Pulmonary artery endothelial cell (primary cell): ENCODE measurements at places on chromosomes 5 and 9. TPM values are rescaled to one million over a fixed set of nuclear protein-coding genes. Genes with fewer than 3 reads are reported as not detected.
A peak's percentile ranks its signal among the peaks of the same experiment; 100 is the strongest.

Gene PFN3
- total RNA-seq = not detected in 2 replicates

Gene PCDHGA7
- 0.59 and 0.95 TPM in 2 replicates for total RNA-seq

DNA sequence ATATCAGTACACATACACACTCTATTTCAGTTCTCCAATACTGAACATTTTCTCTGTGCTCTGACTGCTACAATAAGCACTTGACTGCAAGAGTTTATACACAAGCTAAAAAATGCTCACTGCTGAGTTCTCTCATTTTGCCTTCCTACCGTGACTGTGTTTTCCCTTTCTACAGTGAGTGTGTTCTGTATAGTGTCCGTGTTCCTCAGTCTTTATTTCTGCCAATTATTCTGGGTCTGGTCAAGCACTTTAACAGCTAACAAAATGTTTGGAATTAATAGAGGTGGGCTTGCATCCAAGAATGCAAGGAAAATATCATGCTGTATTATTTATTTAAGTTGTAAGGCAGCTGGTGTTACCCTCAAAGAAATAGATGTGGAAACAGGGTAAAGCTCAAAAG is 217.0 kb upstream of the NREP start:
- no peak for DNase-seq

Gene SARDH
- 0.20 and 0.35 TPM in 2 replicates for total RNA-seq

Gene PAEP
- total RNA-seq = not detected in 2 replicates

GRCh38 chr9:3827175-3827574 is 301.4 kb upstream of the RFX3 start:
- no peak for DNase-seq

GRCh38 chr9:4297786-4298254 is 2.0 kb downstream of the GLIS3 start:
- no peak for DNase-seq

Gene MOB3B
- 0.07 TPM in 2 replicates for total RNA-seq

Gene GDNF
- not detected in 2 replicates for total RNA-seq

Gene TEK
- total RNA-seq = 98.9 and 100 TPM in 2 replicates

- peak; percentile 13 for DNase-seq
These were observed 160.1 kb downstream of the GHR start for GRCh38 chr5:42583322-42583721.

- no peak for DNase-seq
These were observed 1595.9 kb upstream of the NUDT12 start for GRCh38 chr5:105158526-105158925.

GRCh38 chr5:132098151-132098594 is 24.6 kb downstream of the CSF2 start:
- DNase-seq = no peak

GRCh38 chr5:151601391-151601790 is 10.3 kb upstream of the FAT2 start:
- DNase-seq = no peak

- DNase-seq = no peak
These were observed 78.5 kb downstream of the FOXD1 start for GRCh38 chr5:73370095-73370494.

GRCh38 chr5:54845567-54845941 is 139.8 kb downstream of the ESM1 start:
- no peak for DNase-seq

GRCh38 chr9:21002040-21002439 is 29.4 kb downstream of the HACD4 start:
- DNase-seq = no peak

DNA sequence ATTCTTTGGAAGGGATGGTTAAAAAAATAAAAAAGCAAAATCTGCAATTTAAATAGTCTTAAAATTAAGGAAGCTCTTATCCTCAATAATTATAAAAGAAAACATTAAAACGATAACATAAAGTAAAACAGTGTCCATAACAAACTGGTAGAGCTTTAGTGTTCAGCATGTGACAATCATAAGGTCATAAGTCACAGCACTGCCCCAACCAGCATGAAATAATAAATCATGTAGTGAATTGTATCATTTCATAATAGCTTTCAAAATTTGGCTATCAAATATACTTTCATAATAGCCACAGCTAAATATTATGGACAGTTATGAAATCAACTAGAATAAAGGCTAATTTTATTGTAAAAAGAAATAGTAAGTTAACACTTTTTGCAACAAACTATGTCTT is 10.0 kb downstream of the NR3C1 start:
- no peak for DNase-seq

- DNase-seq = no peak
These were observed 27.2 kb downstream of the CMYA5 start for GRCh38 chr5:79716839-79717238.

DNA sequence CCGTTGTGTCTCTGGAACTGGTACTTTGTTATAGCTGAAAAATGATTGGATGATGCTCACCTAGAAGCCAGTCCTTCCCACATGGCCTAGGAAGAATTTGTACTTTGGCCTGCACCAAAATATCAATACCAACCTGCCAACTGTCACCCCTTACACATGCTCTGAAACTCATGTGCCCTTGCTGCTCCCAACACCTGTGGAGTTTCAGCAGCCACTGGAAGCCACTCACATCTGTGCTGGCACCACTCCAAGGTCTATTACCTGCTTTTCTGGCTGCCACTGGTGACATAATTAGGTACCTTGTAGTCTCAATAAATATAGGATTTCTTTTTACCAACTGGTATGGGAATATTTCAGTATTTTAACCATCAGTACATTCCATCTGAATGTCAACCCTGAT is 363.6 kb downstream of the SH3GL2 start:
- no peak for DNase-seq

- DNase-seq = no peak
These were observed 170.2 kb upstream of the HMHB1 start for GRCh38 chr5:143641549-143642355.

Gene TRPM3
- 0.99 and 2.9 TPM in 2 replicates for total RNA-seq

DNA sequence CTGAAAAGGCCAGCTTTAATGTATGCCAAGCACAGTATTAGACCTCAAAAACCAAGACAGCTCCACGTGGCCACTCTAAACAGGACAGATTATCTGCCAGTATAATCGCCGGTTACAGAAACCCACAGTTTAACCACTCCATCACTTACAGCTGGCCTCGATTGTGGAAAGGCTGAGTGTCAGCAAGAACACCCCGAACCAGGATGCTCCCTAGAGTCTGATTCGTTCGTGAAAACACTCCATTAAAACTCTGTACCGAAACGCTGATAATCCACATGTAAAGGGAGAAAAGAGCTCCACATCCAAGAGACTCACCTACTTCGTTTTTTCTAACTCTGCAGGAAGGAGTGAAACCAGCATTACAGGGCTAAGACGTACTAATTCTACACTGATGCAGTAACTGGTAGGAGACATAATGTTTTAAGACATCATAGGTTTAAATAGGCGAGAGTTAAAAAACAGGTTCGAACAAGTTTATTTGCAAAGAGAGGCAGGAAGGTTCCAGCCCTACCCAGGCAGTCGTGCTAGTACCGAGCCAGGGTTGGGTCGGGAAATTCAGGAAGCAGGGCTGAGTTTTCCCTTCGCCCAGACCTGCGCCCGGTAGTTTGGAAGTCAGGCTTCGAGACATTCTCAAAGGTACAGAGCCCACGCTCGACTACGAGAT is 949 bp downstream of the SERINC5 start:
- DNase-seq = no peak

Gene DBH
- not detected in 2 replicates for total RNA-seq

Gene SNAPC4
- 7.8 and 10.5 TPM in 2 replicates for total RNA-seq

Gene LSM11
- total RNA-seq = 9.9 and 12.1 TPM in 2 replicates

Gene PTCD2
- 5.9 and 7.3 TPM in 2 replicates for total RNA-seq
